Stimulated activated CD8-positive, alpha-beta memory T cell treated with anti-CD3 and anti-CD28 coated beads, Interleukin-4, amount 100 ng/mL, for 1 hour (primary cell): ENCODE measurements at places on chromosomes 2 and 18.

DNA sequence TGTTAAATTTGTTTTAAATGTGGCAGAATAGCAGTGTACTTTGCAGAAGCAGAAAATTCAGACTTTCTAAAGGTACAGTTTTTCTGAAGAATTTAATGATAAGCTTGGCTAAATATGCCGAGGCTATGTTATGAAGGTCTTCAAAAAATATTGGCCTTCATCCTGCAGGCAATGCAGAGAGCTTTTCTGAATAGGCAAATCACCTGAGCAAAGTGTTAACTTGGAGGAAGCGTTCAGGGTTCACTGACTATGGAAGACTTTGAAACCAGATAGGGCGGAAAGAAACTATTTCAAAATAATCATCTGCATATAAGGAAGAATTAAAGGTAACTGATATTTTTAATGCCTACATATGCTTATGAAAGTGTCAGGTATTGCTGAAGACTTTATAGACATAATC is 133.7 kb upstream of the SETBP1 start:
- DNase-seq = no peak

DNA sequence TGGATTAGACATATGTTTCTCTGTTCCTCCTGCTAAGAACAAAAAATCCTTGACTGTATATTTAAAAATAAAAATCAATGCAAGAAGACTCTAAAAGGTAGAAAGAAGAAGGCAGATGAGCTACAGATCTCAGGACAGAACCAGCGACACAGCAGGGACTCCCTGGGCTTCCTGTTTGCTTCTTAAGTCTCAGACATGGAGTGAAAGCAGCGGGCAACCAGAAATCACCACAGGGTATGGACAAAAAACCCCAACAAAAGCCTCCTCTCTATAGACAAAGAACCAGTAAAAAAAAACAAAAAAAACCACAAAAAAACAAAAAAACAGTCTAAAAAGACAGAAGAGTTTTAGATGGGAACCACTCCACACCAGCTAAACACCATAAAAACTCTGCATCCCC is 971.0 kb upstream of the GYPC start:
- DNase-seq = no peak

DNA sequence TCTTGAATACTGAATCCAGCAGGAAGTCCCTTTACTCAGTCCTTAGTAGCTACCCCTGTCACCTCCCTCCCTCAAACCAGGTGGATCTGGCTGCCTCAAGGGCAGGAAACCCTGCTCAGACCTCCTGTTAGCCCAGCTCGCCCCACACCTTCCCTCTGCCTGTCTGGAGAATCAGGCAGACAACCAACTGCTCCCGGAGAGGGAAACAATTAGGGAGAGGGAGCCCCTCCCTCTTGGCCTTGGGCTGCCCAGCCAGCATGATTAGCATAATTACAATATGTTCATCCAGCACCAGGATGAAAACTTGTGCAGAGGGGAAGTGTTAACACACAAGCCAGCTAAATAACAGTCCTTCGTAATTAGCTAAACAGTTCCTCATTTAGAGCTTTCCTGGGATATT is 185.5 kb downstream of the C1D start:
- DNase-seq = no peak

DNA sequence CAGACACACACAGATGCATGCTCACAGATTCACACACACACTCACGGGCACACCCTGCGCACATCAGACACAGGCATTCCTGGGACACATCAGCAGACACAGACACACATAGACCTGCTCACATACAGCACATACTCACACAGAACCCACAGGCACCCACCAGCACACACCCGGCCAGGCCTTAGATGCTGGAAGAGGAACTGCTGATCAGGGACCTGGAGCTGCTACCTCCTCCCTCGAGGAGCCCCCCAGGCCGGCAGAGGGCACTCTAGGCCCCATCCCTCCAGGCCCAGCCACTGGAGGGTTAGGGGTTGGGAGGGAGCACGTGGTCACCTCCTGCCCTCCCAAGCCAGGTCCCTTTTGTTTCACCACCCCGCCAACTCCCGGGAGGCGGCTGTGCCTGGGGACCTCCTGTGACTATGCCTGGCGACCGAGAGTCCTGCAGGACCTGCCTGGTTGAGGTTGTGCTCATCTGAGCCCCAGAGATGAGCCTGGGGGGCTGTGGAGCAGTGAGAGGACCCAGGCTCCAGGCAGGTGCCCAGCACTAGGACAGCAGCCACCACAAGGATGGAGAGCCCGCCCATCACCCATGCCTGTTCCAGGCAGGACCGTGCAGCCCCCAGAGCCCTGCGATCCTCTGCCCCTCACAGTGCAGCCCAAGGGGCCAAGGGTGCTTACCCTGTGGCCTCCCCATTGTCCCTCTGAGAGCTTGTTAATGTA is 21.0 kb upstream of the PTMA start:
- peak; percentile 36 for DNase-seq

GRCh38 chr18:63604791-63605567 is 17.8 kb downstream of the SERPINB13 start:
- DNase-seq = no peak

DNA sequence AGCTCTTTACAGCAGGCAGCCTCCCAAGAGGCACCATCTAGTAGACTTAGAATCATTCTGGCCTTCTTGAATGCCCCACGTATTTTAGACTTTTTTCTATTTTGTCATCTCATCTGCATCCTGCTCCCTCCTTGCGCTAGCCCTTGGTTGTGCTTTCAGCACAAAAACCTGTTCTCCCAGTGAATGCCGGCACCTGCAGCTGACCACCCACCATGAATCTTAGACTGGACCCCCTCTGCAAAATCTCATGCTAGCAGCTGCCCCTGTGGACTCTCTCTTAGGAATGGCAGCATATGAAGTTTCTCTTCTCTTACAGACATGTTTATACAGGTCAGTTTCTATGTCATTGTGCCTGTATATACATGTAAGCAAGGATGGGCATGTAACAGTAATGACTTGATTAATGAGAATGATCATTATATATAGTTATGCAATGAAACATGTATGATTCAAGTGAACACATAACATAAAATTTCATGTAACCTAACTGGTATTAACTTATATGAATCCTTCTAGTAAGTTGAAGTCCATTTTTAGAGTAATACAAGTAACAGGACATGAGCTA is 159.8 kb downstream of the SUCLG1 start:
- DNase-seq = no peak

- no peak for DNase-seq
Observed at GRCh38 chr18:74521068-74521725, 13.1 kb upstream of the CNDP1 start.

DNA sequence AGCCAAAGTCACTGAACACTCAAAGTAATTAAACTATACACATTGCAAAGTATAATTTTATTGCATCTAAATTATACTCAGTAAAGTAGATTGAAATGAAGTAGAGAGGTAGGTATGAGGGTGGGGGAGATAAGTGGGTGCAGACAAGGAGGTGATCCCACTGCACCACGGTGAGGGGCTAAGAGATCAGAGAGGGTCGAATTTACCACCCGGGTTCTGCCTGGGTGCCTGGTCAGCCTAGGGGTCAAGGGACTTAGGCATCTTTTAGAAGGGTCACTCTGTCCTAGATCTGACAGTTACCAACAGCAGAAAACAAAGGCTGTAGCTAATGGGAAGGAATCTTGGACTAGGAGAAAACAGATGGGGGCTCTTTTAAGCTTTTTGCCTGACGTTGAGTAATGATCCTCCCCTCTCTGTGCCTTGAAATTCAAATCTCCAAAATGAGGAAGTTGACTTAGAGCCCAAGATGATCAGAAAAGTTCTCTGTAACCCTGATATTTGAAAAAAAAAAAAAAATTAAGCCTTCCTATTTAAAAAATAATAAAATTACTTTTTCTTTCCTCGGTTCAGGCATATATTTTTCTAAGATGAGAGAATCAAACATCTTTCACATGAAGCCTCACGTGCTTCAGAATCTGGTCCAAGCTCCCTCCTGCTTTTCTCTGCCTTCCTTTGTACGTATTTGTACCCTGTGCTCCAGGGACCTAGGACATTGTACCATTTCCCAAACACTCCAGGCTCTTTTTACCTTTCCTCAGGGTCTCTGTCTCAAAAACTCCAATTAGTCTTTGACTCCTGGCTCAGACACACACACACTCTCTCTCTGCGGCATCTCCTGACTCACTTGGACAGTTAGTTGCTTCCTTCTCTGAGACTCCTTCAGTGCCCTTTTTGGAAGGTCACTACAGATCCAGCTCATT is 353.9 kb downstream of the CYRIA start:
- DNase-seq = no peak

- DNase-seq = no peak
Observed at GRCh38 chr2:69390001-69390400, 3.0 kb upstream of the GFPT1 start.

GRCh38 chr2:164948540-164948939 is 6.8 kb downstream of the SLC38A11 start:
- DNase-seq = no peak

GRCh38 chr2:117127680-117128079 is 686.8 kb upstream of the DDX18 start:
- DNase-seq = no peak

GRCh38 chr18:582465-582864 is 2.3 kb downstream of the CETN1 start:
- no peak for DNase-seq

- DNase-seq = no peak
Observed at GRCh38 chr18:56076723-56077122, 488.7 kb upstream of the TCF4 start.

GRCh38 chr2:19669559-19669958 is 232.2 kb downstream of the TTC32 start:
- no peak for DNase-seq

DNA sequence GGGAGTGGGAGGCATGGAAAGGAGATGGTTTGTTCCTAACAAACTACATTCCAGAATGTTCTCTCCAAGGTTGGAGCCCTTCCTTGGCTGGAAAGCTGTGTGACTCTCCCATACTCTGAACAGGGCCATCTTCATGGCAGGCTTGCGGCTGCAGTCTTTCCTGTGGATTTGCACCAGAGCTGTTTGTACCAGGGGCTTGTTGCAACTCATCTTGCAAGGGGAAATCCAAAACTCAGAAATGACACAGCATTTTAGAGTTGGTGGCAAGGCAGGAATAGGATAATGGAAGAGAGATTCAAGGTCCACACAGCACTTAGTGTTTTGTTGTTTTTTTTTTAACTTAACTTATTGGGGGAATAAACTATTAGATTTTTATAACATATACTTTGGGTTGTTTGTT is 73.7 kb upstream of the ZNF516 start:
- DNase-seq = no peak

DNA sequence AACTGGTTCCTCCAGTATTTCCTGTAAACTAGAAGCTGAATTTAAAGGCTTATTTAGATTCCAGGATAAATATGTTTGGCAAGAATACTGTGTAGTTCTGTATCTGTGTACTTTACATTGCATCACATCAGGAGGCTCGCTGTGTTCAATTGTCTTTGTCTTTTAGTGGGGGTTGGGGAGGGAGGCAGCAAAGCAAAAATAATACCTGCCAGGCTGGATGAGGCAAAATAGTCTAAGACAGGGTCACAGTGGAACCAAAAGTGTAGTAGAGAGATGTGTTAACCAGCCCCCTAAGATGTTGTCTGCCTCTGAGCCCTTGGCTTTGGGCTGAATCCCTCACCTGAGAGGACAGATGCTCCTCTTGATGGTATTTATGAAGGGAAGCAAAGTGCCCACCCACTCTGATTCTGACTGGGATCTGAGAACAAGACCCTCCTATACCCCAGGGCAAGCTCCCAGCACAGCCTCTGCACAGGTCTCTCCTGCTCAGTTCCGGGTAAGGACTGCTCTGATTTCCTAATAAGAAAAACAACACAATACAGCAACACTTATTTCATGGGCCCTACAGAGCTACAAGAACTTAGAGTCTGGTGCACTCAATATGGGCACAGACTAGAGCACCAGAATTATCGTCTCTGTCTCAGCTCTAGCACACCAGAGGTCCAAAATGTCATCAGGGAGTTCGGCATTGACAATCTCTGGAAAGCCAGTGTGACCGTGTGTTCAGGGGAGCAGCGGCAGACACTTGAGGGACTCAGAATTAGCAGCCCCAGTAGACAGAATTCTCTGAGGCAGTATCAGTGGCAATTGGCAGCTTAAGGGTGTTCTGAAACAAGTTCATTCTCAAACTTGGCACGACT is 7.2 kb upstream of the AFTPH start:
- no peak for DNase-seq

DNA sequence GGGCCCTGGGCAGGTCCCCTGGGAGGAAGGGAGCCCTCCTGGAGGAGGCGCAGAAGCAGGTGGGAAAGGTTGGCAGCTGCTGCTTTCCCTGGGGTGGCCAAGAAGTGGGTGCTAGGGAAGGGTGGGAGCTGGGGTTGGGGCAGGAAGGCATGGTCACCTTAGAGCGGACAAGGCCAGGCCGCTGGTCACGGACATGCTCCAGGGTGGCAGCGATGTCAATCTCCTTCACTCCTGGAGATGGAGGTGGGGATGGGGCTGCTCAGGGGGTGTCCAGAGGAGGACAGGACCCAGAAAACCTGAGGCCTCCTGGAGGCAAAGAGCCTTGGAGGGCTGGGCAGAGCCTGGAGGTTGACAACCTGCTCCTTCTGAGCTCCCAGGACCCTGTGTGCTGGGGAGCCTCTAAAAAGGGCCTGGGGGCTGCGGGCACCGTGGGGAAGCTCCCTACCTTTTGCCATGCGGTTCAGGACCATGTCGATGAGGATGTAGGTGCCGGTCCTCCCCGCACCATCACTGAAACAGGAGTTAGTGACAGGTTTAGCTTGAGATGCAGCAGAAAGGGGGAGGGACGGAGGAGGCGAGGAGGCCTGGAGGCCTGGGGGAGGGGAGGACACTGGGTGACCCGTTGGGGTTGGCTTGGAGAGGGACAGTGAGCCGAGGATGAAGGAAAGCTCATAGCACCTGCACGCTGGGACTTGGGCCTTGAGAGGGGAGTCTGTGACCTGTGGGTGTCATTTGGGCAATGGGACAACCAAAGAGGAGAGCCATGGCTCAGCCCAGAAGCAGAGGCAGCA is 11.4 kb downstream of the DNAJB2 start:
- DNase-seq = no peak

DNA sequence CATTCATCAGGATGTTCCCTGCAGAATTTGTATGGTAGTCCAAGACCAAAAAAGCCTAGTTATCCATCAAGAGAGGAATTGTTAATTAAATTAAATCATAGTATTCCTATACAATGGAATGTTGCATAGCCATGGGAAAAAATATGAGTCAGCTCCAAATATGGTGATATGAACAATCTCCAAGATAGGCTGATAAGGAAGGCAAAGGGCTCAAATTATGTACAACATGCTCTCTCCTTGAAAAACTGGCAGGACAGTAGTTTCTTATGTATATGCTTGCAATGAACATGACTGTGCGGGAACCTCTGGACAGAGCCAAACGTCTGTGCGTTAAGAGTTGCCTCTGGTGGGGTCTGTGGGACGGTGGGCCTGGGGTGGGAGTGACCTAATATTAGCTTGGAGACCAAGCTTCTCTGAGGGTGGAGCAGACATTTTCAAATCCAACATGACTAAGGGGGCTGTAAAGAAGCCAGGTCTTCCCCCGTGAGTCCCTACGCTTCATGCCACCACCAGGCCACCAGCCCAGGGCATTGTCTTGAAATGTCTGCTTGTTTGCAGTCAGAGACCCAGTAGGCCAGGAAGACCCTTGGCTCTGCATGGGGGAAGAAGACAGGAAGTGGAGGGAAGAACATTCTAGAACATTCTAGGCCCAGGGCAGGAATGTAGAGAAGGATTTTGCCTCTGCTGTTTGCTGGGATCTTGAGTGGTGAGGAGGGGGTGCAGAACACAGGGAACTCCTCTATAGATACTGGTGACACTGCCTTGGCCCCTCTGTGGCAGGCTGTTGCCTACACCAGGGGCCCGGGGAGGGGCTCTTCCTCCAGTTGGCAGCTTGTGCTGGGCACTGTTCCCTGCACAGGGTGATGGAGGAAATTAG is 244.0 kb upstream of the HS6ST1 start:
- DNase-seq = no peak
